DMS 273 treated with DMSO at 0.1 percent for 48 hours (cell line): ENCODE measurements at places on chromosomes 3 and 15.

DNA sequence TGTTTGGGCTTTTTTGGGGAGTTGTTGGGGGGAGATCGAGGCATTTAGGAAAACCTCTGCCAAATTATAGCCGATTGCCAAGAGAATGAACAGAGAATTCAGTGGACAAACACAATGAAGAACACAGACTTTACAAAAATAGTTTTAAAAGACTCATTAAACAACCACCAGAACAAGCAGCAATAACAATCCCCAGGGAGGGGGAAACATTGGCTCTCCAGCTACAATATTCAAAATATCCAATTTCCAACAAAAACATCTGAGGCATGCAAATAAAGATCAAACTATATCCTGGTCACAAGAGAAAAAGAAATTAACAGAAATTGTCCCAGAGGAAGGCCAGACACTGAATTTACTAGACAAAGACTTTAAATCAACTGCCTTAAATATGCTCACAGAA lies 24.5 kb upstream of the ANKRD28 start:
- DNase-seq: no peak

- DNase-seq: peak; percentile 53
Observed at GRCh38 chr3:187165144-187165543, 25.8 kb upstream of the RPL39L start.

- no peak for DNase-seq
Observed at GRCh38 chr3:136920904-136921611, 36.7 kb upstream of the IL20RB start.

- no peak for DNase-seq
Observed at GRCh38 chr3:61575893-61576292, 14.5 kb downstream of the PTPRG start.

GRCh38 chr15:93800805-93801204 lies 430.6 kb upstream of the MCTP2 start:
- DNase-seq: no peak

- no peak for DNase-seq
Observed at GRCh38 chr3:133924041-133924440, 28.4 kb upstream of the RAB6B start.

DNA sequence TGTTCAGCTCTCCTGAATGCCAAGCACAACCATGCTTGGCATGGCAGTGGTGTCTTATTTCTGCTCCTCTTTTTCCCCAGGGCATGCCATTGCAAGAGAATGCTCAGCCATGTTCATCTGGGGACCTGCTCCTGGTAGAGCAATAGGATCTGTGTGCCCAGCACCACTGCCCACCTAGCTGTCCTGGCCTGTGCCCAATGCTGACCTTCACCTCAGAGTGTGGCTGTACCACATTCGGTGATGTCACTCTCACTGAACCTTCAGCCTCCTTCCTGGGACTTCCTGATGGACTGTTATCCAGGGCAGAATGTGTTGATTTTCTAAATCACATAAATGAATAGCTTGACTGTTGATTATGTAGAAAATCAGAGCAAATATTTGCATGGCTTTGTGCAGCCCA lies 42.0 kb downstream of the AGTR1 start:
- no peak for DNase-seq

- DNase-seq: peak; percentile 42
Observed at GRCh38 chr3:184806567-184807271, 5.2 kb upstream of the VPS8 start.

DNA sequence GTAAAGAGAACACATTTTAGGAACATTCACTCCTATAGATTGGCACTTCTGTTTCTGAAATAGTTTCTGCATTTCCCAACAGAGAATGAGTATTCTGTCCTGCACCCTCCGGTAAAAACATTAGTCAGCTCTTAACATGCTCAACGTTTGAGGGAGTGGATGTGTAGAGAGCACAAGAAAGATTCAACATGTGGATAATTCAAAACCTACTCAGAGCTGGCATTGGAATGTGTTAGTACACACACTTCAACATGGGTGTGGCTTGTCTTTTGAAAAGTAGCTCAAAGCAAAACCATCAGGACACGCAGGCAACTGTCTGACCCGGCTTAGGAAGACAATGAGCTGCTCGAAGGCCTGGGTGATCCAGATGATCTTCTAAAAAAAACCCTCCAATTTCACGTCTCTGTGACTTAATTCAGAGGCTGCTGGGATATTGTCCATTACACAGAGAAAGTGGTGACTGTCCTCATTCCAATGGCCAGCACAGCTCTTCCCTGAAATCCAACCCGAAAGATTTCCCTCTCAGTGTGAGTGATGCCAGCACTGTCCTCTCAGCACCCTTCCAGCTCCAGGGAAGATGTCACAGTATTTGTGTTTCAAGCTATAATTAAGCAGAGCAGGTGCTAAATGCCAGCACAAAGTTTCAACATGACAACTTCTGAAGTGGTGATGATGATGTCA lies 18.1 kb downstream of the FBN1 start:
- DNase-seq: no peak

DNA sequence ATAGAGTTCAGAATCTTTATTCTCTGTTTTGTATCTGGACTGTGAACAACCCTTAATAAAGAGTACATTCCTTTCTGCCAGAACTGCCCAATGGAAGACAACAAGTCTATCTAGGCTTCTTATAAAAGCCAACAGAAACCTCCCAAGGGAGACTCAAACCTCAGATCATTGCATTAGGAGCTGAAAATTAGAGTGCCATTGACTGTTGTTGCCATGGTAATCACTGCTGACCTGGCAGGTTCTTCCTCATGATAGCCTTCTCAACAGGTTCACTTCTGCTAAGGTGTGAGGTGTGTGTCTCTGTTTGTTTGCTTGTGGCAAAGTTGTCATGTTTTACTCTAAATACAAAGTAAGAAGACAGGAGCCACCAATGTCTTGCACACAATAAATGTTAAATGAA lies 79.2 kb downstream of the TMEM108 start:
- no peak for DNase-seq

- DNase-seq: no peak
Observed at GRCh38 chr3:49277383-49277775, 347 bp upstream of the C3orf62 start.

- no peak for DNase-seq
Observed at GRCh38 chr3:149479621-149480325, 5.3 kb downstream of the TM4SF4 start.

- no peak for DNase-seq
Observed at GRCh38 chr3:149481056-149481455, 6.6 kb downstream of the TM4SF4 start.

DNA sequence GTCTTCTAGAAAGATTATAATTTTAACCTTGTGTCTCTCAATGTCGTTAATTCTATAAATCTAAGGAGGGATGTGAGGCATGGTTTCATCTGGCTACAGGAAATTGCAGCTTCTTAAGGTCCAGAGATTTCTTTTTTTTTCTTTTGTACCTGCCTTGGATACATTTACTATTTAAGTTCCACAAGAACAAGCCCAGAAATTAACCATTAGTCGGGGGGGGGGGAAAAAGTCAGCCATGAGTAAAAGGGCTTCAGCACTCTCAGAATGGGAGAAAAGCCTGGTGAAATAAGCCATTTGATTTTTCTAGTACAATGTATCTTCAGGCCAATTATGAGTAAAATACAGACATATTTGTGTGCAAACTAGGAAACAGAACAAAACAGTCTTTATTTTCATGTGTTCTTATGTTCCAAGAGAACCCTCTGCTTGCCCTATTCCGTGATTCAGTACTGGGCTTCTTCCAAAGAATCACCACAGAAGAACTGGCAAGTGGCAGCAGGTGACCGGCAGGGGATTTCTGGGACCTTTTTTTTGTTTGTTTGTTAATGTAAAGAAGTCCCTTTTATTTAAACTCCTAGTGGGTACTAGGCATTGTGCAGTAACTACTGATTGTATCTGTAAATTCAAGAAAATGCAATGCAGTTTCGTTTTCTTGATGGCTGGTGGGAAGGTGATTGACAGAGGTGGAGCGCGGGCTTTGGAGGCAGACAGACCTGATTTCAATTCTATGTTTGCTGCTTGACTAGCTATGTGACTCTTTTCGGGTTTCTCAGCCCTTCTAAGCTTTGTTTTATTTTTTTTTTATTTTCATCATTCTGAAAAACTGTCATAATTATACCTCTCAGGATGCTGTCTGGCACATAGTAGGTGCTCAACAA lies 82.5 kb downstream of the PEX5L start:
- DNase-seq: no peak

DNA sequence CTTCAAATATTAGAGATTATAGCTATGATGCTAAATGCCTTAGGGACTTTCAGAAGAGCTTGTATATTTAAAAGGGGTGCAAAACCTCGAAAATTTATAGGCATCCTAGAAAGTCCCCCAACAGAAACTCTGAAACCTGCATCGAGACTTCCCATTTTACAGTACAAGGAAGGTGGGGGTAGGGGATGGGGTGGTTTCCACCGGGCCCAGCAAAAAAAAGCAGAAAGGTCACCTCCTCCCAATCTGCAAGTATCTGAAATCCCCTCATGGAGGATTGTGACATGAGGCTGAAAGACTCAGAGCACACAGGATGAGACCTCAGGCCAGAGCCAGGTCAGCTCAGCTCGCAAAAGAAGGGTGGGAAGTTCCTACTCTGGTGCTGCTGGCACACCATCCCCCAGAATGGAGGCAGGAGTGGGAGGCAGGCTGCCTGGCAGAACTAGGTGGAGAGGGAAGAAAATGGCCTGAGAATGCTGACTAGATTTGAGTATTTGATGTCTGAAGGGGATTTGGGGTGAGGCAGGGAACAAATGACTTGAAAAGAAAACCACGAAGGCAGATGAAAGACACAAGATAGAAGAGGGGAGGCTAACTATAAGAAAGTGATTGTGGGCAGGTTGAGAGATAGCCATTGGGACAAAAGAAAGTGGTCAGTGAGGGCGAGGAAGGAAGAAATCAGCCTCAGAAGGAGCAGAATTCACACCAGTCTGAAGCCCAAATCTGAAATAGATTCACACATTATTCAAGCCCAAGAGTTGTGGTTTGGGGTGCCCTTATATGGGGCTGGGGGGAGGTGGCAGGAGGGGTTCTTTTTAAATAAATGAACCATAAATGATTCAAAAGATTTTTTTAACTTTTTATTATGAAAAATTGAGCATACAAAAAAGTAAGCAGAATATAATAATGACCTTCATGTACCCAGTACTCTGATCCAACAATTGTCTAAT lies 22.5 kb upstream of the TSC22D2 start:
- DNase-seq: no peak

DNA sequence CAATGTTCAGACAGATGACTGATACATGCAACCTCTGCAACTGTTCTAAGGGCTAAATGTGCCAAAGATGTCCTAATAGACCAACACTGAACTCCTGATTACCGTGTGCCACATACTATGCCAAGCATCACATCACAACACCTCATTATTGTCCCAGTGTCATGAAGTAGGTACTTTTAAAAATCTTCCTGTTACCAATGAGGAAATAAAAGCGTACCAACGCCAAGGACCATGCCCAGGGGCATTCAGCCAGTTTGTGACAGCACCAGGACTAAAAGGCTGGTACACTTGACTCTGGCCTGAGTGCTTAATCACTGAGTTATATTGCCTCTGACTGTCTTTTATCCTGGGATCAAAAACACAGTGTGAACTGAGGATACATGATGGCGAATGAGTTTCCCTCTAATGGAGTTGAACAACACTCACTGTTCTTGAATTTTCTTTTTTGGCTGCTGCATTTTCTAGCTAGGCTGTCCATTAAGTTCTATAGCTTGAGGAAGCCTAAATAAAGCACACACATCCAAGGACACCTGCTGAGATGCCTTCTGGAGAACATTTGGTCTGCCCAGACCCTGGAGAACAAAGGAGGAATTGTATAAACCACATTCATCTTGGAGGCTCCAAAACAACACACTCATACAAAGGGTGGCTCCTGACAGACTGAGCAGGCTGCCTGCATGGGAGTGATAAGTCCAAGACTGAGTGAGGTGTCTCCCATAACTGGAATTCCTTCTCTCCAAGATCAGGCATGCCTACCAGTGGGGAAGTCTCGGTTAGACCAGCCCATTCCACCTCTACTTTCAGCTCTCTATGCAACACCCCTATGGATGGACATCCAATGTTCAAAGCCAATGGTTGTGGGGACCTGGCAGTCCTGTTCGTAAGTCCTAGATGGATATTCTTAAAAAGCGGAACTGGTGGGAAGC lies 126.7 kb upstream of the PRICKLE2 start:
- peak; percentile 88 for DNase-seq

GRCh38 chr15:26391567-26392194 lies 381.2 kb downstream of the GABRB3 start:
- peak; percentile 81 for DNase-seq

DNA sequence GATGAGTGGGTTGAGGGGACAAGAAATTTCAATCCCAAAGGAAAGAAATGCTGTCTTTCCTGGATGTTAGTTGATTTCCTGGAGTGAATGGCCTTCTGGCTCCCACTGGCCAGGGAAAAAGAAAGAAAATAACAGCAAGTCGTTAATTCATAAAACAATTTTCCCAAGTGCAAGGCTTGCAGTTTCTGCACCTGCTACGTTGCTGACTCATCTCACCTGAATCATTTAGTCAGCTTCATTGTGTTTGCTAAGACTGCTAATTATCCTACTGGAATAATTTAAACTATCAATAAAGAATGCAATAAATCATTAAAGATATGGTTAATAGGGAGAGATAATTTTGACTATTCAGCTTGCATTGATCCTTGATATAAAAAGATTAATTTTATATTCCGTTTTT lies 387.6 kb downstream of the ROBO2 start:
- DNase-seq: no peak

- no peak for DNase-seq
Observed at GRCh38 chr15:63990454-63990853, 55.8 kb downstream of the DAPK2 start.

DNA sequence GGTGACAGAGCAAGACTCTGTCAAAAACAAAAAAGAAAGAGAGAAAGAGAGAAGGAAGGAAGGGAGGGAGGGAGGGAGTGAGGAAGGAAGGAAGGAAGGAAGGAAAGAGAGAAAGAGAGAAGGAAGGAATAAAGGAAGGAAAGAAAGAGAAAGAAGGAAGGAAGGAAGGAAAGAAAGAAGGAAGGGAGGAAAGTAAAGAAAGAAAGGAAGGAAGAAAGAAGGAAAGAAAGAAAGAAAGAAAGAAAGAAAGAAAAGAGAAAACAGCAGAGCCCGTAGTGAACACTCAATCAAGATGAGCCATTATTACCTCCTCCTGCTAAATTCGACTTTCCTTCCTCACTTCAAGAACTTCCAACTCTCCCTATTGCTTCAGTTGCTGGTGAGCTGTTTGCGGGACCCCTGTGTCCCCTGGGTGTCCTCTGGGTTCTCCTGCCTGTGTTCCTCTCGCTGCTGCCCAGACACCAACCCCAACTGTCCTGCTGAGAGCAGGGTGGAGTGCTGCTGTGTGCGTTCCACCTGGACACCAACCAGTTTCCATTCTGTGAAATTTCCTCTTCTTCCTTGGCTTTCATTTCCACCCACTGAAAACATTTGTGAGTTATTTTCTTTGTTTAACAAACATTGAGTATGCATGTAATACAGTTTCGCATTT lies 266.4 kb downstream of the FAM43A start:
- DNase-seq: no peak

DNA sequence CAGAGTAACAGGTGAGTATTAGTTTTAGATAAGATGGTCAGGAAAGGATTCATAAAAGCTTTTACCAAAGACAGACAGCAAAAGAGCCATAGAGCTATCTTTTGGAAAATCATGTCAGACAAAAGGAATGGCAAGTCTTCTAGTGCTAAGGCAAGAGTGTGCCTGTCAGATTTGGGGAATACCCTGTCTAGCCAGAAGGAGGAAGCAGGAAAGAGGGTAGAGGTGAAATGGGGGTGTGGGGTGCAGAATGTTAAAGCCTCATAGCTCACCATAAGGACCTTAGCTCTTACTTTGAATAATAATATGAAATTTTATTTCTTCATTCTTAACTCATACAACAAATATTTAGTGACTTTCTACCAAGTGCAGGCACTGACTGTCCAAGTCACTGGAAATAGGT lies 512.1 kb upstream of the ROBO2 start:
- DNase-seq: no peak

- DNase-seq: no peak
Observed at GRCh38 chr15:34914317-34914716, 55.2 kb downstream of the AQR start.
